Esophagus mucosa (tissue), 1 donor: ENCODE measurements at places on chromosomes 11 and 22. TPM values are rescaled to one million over a fixed set of nuclear protein-coding genes. Genes with fewer than 3 reads are reported as not detected.

DNA sequence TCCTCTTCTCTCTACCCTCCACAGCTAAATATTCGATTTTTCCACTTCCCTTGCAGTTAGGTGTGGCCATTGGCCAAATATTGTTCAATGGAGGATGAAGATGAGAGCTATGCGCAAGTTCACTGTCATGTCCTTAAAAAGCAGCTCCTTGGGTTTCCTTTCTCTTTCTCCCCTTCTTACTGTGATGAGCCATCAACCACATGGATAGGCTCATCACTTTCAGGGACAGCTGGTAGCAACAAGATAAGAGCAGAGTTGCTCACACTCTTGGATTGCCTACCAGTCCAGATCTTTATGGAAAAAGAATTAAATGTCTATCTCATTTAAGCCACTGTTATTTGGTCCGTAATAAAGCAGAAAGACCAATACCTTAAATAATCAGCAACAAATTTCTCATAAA is 377.0 kb downstream of the DDX10 start:
- no peak for ATAC-seq

The MICAL2 gene
- total RNA-seq: 15.5 TPM

The ARFIP2 gene
- 36.3 TPM for total RNA-seq

The ALDH3B1 gene
- total RNA-seq: 2.5 TPM
